COR-L47 (cell line): ENCODE measurements at places on chromosomes 6 and 20.

- DNase-seq = no peak
Measured at GRCh38 chr6:15061180-15061641, 184.7 kb upstream of the JARID2 start.

- DNase-seq = no peak
Measured at GRCh38 chr6:33967265-33967767, 163.5 kb upstream of the MLN start.

GRCh38 chr20:57505979-57506378 lies 19.0 kb downstream of the CTCFL start:
- peak; percentile 61 for DNase-seq

DNA sequence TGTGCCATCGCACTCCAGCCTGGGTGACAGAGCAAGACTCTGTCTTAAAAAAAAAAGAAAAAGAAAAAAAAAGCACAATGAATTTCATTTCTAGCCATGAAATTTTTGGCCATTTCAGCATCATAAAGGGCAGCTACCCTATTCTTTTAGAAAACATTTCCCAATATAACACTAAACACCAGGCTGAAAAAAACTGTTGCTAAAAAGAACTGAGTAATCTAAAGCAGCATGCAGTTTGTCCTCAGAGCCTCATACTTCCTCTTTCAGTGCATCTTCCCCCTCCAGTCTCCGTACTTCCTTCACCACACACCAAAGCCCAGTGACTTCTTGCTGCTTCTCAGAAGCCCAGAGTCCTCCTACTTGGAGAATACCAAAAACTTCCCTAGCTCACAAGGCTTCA lies 5.6 kb upstream of the IFNGR1 start:
- DNase-seq = no peak

- no peak for DNase-seq
Measured at GRCh38 chr6:111980971-111981840, 72.7 kb upstream of the CCN6 start.

- DNase-seq = no peak
Measured at GRCh38 chr6:32627831-32628230, 9.4 kb upstream of the HLA-DQA1 start.

DNA sequence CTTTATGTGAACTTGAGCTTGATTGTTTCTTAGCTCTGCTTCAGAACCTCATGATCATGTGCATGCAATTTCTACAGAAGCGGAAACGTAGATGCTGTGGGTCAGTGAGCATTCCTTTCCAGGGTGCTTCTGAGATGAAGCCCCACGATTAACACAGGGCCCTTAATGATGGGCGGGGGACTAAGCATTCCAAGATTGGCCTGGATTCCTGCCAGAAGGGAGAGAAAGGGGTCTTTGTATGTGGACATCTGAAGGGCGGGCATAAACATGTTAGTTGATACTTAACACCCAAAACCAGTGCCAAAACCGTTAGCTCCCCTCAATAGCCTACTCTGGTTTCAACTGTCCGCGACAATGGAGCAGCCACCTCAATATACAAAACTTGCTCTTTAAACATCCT lies 46.9 kb upstream of the POU3F2 start:
- peak; percentile 31 for DNase-seq

GRCh38 chr20:1427457-1428054 lies 34.7 kb upstream of the FKBP1A start:
- peak; percentile 97 for DNase-seq

- DNase-seq = no peak
Measured at GRCh38 chr20:55782912-55783253, 222.4 kb downstream of the CBLN4 start.

- no peak for DNase-seq
Measured at GRCh38 chr20:20786428-20786827, 74.0 kb upstream of the RALGAPA2 start.

DNA sequence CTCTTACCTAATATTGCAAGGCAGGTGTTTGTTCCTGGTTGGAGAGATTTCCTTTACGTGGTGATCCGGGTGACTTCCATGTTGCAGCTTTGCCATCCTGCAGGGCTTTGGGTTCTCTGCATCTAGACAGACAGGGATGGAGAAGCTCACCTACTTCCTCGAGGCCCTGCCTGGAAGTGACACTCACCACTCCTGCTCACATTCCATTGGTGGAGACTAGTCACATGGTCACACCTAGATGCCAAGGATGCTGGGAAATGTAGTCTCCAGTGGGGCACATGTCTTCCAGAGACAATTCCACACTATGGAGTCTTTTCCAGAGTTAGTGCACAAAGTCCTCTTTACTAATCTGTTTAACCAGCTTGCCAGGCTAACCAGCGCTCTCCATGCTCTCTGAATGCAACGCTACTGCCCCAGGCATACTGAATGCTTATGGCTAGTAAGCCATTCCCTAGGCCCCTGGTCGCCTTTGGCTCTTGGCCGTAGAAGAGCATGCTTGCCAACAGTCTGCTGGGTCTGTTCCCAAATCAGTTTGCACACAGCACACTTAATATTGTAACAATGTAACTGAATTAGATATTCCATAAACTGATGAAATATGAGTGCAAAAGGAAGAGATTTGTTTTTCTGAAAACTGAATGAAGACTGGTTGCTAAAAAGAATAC lies 6.7 kb upstream of the KCNK15 start:
- DNase-seq = peak; percentile 81

- DNase-seq = peak; percentile 22
Measured at GRCh38 chr20:21796059-21796458, 90.6 kb downstream of the PAX1 start.

- DNase-seq = no peak
Measured at GRCh38 chr20:46388937-46389336, 17.5 kb downstream of the ELMO2 start.

DNA sequence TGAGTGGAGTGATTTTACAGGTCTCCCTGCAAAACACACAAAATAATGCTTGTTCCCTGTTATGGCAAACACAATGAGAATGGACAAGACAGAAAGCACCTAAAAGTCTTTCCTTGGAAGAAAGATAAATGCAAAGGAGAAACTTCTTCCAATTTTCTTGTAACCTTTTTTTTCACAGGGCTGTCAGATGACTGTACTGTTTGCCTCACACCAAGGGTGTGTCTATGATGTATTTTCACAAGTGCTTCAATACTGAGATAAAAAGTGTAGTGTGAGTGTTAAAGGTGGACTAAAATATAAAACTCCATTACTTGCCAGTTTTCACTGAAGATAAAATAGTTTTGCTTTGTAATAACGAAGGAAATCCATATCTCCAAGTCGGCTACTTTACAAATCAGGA lies 194.5 kb downstream of the CENPW start:
- no peak for DNase-seq
